Stimulated activated naive CD4-positive, alpha-beta T cell (primary cell): ENCODE measurements at places on chromosomes 7 and 10.
A peak's percentile ranks its signal among the peaks of the same experiment; 100 is the strongest.

DNA sequence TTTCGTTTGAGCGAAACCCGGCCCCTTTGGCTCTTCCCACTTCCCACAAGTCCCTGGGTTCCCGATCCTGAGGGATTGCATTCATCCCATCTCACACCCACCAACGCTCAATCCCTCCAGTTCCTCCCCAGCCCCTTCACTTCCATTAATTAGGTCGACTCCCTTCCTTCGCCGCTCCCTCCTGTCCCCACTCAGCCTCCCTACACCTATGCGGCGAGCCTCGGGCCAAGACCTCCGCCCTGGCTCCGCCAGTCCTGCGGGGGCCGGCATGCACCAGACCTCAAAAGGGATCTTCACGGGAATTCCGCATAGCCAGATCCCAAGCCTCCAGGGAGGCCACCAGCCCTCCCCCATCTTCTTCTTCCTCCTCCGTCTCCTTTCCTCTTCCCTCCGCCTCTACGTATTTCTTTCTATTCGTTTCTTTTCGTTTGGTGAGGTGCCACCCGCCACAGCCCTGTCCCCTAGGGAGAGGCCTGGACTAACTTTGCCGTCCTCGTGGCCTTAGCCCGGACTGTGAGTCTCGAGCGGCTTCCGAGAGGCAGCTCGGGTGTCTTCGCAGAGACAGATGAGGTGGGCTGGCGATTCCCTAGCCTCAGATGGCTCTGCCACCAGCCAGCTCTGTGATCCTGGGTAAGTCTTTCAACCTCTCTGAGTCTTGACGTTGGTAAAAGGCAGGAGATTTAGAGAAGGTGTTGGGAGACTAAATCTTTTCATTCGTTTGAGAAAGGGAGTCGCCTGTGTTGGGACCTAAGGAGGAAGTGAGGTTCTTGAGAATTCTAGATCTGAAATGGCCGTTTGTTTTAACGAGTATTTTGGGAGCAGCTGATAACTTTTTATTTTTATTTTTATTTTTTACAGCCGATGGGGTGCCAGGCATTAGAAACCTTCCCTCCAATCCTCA lies 8.1 kb upstream of the LBX1 start:
- DNase-seq, result peak; percentile 10

- no peak for DNase-seq
Measured at GRCh38 chr10:113980408-113981087, 63.1 kb upstream of the ADRB1 start.

GRCh38 chr10:100693821-100694220 lies 51.6 kb upstream of the PAX2 start:
- no peak for DNase-seq

- DNase-seq, result no peak
Measured at GRCh38 chr7:14403587-14403986, 414.1 kb upstream of the ETV1 start.

DNA sequence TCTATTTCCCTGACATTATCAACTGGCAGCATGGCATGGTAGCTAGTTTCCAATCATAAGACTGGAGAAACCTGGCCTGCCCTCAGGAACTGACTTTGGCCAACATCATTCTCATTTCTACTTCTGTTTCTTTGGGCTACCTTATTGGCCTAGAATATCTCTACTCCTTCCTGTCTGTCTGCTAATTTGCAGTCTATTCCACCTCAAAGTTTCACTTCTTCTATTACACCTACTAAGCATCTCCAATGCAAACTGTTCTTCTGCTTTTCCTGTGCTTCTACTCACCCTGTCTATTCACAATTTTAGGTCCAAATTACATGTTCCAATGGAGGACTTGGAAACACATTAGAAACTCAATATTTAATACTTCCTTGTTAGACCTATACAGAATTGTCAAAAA lies 65.6 kb downstream of the ZNF503 start:
- no peak for DNase-seq

GRCh38 chr10:63722537-63722936 lies 201.3 kb downstream of the REEP3 start:
- DNase-seq, result no peak

- no peak for DNase-seq
Measured at GRCh38 chr7:93980744-93981479, 23.2 kb downstream of the BET1 start.

DNA sequence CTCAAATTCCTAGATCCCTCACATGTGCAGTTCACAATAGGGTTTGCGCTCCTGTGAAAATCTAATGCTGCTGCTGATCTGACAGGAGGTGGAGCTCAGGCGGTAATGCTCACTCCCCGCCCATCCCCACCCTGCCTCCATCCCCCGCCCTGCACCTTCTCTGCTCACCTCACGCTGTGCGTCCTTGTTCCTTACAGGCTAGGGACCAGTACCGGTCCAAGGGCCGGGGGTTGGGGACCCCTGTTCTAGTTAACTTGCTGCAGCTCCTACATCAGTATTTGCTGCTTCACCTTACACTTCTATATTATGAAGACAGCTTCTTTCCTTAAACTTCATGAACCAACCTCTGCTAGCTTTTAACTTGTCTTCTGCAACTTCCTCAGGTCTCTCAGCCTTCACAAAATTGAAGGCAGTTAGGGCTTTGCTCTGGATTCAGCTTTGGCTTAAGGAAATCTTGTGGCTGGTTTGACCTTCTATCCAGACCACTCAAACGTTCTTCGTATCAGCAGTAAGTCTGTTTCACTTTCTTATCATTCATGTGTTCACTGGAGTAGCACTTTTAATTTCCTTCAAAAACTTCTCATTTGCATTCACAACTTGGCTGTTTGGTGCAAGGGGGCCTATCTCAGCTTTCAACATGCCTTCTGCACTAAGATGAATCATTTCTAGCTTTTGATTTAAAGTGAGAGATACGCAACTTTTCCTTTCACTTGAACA lies 1.7 kb upstream of the TNKS2 start:
- peak; percentile 55 for DNase-seq

DNA sequence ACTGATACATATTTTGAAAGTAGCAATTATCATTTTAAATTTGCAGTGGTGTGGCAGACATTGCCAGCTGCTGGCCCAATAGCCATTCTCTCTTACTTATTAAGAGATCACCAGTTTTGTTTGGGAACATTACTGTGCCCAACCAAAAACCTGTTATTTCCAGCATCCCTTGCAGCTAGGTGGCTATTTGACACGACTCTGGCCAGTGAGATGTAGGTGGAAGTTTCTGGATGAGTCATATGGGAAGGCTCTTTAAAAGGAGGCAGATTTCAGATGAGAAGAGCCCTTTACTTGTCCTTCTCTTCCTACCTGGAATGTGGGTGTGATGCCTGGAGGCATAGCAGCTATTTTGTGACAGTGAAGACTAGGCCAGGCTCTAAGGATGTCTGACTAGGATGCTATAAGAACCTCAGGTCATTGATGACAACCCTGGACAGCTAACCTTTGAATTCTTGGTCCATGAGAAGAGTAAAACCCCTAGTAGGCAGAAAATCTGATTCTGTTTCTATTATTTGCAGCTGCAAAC lies 77.9 kb downstream of the CARD11 start:
- no peak for DNase-seq

GRCh38 chr10:84117686-84118394 lies 21.5 kb upstream of the GHITM start:
- no peak for DNase-seq

- no peak for DNase-seq
Measured at GRCh38 chr7:123724817-123725253, 24.0 kb downstream of the WASL start.

- peak; percentile 98 for DNase-seq
Measured at GRCh38 chr7:149028346-149029109, at the start of gene PDIA4. Gene PDIA4, minus strand, starts transcription at chr7:149028505. Its CDS starts 97 bp downstream, at chr7:149028408.

- DNase-seq, result peak; percentile 41
Measured at GRCh38 chr10:17453373-17454091, 863 bp downstream of the ST8SIA6 start.

GRCh38 chr7:30954914-30955313 lies 8.8 kb upstream of the GHRHR start:
- DNase-seq, result no peak

DNA sequence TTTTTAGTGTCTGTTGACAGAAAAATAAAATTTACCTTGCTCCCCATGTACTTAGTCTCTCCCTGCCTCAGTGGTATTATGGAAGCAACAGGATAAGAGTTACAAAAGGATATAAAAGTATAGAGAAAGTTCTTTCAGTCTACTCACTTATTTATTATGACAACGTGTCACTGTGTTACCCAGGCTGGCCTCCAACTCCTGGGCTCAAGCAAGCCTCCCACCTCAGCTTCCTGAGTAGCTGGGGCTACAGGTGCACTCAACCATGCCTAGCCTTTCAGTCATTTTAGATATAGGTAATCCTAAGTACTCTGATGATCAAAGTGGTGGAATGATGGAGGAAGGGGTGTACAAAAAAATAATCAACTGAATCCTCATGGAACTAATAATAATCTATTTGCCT lies 215.2 kb upstream of the MKLN1 start:
- no peak for DNase-seq

GRCh38 chr10:46074196-46074946 lies 28.3 kb upstream of the MSMB start:
- no peak for DNase-seq

DNA sequence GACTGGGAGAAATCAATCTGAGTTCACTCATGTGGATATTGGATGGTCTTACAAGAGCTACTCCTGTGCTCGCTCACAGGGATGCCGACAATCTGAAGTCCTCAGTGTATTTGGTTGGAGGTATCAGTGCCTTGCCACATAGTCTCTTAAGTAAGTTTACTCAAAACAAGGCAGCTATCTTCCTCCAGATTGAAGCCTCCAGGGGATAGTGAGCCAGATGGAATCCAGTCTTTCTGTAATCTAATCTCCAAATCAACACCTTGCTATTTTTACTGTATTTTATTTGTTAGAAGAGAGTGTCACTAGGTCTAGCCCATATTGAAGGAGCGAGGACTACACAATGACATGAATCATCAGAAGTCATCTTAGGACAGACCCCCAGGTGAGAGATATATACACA lies 456.6 kb upstream of the POT1 start:
- no peak for DNase-seq

- DNase-seq, result no peak
Measured at GRCh38 chr7:150398108-150398964, 19.2 kb downstream of the ZNF775 start.

- DNase-seq, result no peak
Measured at GRCh38 chr7:43612599-43613589, 30.0 kb downstream of the STK17A start.

GRCh38 chr7:27690649-27691048 lies 28.0 kb upstream of the HIBADH start:
- no peak for DNase-seq

GRCh38 chr7:39547336-39547735 lies 18.9 kb upstream of the YAE1 start:
- DNase-seq, result no peak

DNA sequence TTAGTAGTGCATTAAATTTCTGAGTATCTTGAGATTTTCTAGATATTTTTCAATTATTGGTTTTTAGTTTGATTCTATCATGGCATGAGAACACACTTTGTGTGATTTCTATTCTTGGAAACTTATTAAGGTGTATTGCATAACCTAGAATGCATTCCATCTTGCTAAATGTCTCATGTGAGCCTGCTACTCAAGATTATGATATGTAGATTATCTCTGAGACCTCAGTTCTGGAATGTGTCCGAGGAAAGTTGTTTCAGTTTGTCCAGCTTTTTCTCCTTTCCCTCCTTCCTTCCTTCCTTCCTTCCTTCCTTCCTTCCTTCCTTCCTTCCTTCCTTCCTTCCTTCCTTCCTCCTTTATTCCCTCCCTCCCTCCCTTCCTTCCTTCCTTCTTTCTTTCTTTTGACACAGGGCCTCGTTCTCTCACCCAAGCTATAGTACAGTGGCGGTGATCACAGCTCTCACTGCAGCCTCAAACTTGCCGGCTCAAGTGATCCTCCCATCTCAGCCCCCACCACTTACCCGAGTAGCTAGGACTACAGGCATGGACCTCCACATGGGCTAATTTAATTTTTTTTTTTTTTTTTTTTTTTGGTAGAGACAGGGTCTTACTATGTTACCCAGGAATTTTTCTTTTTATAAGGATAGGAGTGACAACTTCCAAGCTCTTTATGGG lies 7.6 kb downstream of the ITPRID1 start:
- no peak for DNase-seq

- DNase-seq, result no peak
Measured at GRCh38 chr7:117217106-117218035, 105.5 kb downstream of the WNT2 start.

DNA sequence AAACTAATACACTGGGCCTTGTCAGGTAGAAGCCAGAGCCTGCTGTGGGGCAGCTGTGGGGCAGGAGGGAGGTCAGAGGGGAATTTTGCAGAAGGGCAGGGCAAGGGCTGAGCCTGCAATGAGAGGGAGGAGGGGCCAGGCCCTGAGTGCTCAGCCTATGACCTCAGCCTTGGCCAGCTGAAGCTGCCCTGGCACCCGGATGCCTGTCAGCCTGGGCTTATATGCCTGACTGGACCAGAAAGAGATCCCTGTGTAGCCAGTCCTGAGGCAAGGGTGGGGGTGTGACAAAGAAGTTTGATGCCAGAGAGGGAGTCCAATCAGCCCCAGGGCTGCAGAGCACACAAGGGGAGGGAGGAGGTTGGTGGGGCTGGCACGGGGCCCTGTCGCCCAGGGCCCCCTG lies 22.3 kb upstream of the PRRT4 start:
- no peak for DNase-seq

DNA sequence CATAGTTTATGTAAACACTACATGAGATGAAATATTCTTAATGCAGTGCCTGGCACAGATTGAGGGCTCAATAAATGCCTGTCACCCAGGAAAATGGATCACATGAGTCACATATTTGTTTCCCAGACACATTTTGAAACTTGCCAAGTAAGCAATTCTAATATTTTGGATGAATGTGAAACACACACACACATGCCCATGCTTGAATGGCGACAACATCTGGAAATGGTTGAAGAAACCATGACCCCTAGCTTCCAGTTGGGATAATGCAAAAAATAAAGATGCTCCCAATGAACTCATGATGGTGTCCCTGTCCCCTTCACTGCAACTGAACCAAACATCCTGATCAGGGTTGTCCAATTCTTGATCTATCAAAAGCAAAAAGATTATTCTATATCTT lies 797.3 kb downstream of the XPNPEP1 start:
- DNase-seq, result no peak

GRCh38 chr7:113320419-113320818 lies 202.1 kb upstream of the SMIM30 start:
- DNase-seq, result no peak

DNA sequence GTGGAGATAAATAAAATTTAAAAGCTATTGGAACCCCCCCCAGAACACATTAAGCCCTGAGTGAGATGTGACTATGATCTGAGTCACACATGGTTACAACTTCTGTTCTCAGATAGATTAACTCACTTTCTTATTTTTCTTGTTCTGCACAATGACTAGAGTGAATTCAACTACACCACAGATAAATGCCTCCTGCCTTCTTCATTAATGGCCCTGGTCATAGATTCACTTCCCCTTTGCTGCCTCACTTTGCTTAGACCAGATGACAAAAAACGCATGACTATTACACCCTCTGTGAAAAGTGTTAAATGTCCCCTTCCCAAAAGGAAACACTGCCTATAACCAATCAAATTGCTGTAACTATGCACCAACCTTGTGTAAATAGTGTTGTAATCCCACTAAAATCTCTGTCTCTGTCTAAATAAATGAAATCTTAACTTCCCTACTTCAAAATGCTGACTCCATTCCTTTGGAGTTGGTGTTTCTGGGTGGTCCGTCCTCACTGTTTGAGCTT lies 49.4 kb downstream of the AKR1D1 start:
- DNase-seq, result no peak

GRCh38 chr7:93860261-93860660 lies 30.3 kb downstream of the TFPI2 start:
- no peak for DNase-seq

GRCh38 chr7:87100326-87100725 lies 40.9 kb upstream of the ELAPOR2 start:
- no peak for DNase-seq
